CD8-positive, alpha-beta T cell (primary cell): ENCODE measurements at places on chromosomes 5 and 9. TPM values are rescaled to one million over a fixed set of nuclear protein-coding genes. Genes with fewer than 3 reads are reported as not detected.

- no peak for DNase-seq
Observed at GRCh38 chr5:58366461-58366860, 93.4 kb downstream of the PLK2 start.

- peak; percentile 2 for DNase-seq
Observed at GRCh38 chr5:14108170-14108996, 34.8 kb upstream of the TRIO start.

DNA sequence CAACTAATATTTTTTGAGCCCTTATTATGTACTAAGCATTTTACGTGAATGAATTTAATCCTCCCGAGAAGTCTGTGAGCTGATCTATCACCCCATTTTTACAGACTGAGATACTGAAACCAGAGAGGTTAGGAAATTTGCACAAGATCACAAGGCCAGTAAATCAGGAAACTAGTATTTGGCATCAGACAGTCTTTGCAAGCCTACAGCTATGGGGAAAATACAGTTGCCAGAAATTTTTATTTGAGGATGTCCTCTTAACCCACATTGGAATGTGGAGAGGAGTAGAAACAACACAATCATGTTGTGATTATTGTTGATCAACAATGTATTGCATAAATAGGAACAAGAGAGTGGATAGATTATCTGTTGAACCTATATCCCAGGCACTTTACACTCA, 2.3 kb upstream of the SLC46A2 start:
- no peak for DNase-seq

GRCh38 chr5:20555034-20555433, 567.0 kb upstream of the CDH18 start:
- DNase-seq, result no peak

DNA sequence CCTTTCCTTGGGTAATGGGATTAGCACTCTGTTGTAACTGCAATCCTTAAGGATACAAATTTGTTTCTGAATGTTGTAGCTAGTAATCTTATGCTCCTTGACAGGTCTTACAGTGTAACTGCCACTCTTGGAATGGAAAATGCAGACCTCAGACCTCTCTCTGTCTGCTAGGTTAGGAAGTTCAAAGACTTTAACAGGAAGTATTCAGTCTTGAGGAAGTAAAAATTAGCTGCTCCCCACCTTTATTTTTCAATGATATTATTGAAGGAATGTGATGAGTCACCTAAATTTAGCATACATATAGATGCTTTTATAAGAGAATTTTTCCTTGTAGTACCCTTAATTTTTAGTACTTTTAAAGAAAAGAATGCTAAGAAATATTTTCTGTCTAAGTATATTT, 71.5 kb downstream of the PAM start:
- no peak for DNase-seq

- DNase-seq, result peak; percentile 34
Observed at GRCh38 chr5:139848508-139849100, 53.0 kb downstream of the PSD2 start.

- no peak for DNase-seq
Observed at GRCh38 chr5:33921002-33921401, 15.2 kb upstream of the RXFP3 start.

DNA sequence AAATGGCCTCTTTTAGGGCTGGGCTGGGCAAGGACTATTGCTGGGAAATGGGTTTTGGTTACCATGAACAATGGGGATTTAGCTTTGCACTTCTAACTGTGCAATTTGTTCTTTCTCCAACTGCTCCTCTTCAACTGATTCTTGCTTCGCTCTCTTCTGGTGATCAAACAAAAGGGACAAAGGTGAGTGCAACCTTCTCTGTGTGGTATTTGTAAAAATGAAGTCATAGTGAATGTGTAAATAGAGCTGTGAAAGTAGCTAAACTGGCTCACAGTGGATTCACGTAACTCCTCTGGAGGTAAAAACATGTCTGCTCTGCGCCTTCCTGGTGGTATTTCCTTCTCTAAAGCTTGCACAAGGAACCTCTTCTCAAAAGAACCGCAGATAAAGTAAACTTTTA, 20.9 kb upstream of the SPINK14 start:
- no peak for DNase-seq

DNA sequence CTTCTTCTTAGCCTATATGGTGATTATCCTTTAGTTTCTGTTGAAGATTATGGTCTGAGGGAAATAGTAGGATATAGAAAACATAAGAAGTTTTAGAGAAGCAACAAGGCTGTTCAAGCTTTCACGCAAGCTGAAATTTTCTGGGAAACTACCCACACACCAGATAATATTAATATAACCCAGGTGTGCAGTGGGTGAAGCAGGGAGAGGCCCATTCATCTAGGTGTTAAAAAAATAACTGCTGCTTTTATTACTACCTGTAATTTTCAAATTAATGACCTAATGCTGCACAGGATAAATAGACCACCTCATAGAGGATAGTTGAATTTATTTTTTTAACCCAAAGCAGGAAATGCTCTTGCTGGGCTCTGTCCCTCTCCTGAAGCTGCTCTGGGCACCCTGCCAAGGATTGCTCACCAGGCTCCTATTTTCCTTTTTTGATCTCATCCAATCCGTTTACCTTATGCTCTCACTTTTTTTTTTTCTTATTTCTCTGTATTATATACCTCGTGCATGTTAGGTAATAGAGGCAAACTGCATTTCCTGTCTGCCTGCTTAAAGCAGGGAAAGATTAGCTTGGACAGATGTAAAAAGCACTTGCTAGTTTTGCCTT, 124.3 kb upstream of the SLC12A2 start:
- no peak for DNase-seq

- DNase-seq, result no peak
Observed at GRCh38 chr5:171785517-171785916, at the start of gene SMIM23. SMIM23 (plus strand) TSS chr5:171785817; CDS start chr5:171785872, 55 bp downstream.

GRCh38 chr9:36191290-36191645, 547 bp downstream of the CLTA start:
- DNase-seq, result peak; percentile 50

- DNase-seq, result no peak
Observed at GRCh38 chr5:156879665-156880285, 29.7 kb downstream of the PPP1R2B start.

DNA sequence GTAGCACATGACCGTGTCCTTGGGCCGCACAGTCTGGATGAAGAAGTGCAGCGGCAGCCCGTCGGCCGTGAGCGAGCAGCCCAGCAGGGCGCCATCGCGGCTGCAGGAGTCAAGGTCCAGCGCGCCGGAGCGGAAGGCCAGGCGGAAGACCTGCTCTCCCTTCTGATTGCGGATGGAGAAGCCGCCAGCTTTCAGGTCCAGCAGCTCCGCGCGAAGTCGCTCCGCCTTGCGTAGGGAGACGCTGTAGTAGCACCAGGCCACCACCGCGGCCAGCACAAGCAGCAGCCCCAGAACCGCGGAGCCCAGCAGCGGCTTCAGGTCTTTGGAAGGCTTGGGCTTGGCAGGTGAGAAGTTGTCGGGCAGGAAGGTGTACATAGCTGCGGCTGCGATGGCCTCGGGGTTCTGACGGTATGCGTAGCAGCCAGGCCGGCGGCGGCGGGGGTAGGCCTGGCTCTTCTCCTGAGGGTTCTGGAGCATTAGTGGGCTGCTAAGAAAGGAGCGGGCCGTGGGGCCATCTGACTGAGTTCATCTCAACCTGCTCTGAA, 4.2 kb downstream of the MYORG start:
- DNase-seq, result no peak

DNA sequence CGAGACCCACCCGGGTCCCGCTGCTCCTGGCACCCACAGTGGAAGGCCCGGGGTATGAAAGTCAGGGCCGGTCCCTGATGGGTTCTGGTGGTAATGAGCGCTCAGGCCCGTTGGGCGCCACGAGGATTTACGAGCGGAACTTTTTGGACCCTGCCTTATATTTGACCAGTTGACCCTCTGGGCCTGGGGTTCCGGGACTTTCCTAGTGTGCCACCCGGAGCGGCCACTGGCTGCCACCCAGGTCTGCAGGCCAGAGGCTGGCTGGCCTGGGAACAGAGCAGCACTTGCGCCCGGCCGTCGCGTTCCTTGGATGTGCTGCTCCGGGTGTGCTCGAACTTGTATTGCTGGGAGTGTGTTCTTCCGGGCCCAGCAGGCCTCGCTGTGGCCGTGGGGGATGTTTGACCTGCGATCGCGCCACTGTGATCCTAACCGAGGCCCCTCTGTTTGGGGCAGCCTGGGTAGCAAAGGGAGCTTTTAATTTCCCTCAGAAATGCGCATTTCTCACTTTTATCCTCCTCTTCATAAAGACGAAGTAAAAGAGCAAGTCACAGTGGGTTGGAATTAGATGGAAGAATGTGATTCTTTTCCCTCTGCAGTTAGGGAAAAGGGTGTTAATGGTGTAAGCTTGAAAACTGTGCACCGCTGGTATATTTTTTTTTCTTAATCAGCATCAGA, 1.2 kb downstream of the F2RL1 start:
- DNase-seq, result no peak

- no peak for DNase-seq
Observed at GRCh38 chr5:155066886-155067595, 53.5 kb downstream of the KIF4B start.

DNA sequence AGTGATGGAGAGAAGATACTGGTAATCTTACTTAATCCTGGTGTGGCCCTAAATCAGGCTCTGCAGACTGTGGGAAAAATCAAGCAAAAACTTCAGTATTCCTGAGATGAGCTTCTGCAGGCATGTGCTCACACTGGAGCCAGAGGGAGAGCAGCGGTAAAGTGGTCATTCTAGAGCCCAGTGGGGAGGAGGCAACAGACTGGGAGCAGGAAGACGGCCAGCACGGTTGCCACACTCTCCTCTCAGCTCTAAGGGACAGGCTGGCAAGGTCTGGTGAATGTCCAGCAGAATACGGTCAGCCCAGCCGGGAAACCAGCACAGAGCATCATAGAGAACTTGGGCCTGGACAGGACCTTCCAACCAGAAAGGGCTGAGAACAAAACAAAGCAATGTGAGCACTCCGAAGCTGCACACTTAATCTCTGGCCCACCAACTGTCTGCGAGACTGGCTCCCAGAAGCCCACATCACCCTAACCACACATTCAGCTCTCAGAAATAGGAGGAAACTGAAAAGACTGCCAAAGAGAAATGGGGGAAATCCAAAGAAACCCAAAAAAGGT, 30.3 kb downstream of the MED27 start:
- no peak for DNase-seq

DNA sequence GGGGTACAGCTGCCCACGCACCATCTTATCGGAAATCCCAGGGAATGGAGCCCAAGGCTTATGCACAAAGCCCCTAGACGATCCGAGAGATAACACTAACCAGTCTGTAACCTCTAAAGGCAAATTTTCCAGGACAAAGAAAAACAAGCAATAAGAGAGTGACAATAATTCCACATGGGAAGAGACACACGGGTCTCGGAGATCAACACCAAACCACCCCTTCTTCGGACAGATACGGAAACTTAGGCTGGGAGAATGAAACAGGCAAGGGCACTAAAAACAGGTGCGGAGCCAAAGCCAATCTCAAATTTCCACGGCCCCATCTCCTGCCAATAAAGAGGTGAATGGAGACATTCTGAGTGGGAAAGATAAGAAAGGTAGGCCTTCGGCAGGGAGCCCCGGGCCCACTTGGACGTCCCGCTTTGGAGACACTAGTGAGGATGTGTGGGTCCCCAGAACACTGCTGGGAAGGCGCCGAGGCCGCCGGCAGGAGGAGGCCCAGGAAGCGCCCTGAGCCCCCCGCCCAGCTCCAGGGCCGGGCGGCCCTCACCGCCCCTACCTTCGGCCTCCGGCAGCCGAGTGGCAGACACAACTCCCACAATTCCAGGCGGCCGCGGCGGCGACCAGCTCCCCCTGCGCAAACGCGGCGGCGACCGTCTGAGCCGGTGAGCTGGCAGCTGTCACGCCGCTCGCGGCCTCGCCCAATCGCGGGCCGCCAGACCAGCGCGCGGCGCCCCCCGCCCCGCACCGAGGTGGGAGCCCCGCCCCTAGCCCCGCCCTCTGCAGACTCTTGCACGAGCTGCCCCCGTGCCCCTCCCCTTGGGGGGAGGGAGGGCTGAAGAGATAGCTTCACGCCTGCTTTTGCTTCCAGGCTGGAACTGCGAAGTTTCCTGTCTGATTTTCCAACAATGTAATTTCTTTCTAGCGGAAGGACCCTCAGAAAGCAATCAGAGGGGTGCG, at the start of gene SIL1:
SIL1 (minus strand) TSS at position 659 of the 960 bp plus-strand sequence. CDS start 70,525 bp downstream, outside the sequence.
- DNase-seq, result peak; percentile 96

- DNase-seq, result no peak
Observed at GRCh38 chr5:145180371-145180770, 654.8 kb downstream of the PRELID2 start.

- no peak for DNase-seq
Observed at GRCh38 chr9:130010151-130010988, 32.6 kb downstream of the FNBP1 start.

DNA sequence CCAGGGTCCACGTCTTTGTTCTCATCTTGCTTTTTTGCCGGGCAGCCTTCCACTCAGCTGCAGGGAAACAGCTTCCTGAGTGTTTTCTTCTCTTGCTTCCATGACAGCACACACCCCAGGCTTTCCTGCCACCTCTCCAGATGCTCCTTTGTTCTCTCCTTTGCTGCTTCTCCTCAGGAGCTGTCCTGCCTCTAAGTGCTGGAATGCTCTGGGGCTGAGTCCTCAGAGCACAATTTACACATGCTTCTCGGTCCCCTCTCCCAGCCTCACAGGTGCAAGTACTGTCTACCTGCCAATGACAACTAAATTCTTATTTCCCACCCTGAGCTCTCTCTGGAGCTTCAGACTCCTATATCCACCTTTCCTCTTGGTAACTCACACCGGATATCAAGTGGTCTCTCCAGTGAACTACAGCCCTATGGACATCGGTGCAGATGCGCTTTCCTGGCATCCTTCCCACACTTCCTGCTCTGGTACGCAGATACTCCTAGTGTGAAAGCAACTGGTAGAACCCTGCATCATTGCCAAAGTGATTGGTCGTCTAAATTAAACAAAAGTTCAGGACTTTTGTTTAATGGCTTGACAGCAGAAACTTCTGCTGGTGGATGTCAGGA, 13.4 kb upstream of the ACSL6 start:
- DNase-seq, result no peak

DNA sequence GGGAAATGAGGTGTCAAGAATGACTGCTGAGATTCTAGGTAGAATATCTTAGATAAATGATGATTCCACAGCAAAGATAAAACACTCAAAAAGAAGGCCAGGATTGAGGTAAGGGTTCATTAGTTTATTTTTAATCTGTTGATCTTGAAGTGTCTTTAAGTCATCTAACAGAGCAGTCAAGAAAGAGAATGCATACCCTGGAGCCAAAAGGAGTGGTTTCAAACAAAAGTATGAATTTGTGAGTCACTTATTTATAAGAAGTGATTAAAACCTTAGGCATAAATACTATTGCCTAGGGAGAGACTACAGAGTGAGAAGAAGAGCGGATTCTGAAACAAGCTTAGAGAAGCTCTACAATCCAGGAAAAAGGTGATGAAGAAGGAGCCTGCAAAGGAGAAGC, 541.0 kb downstream of the DTWD2 start:
- DNase-seq, result no peak

The SEMA5A gene
- total RNA-seq, result 0.03 TPM

The HMMR gene
- 0.76 TPM for total RNA-seq

The BASP1 gene
- total RNA-seq, result 0.43 TPM

The GABRB2 gene
- total RNA-seq, result not detected

The DIPK1B gene
- total RNA-seq, result 0.22 TPM

The F2RL1 gene
- total RNA-seq, result 2.5 TPM

The MEGF10 gene
- not detected for total RNA-seq

The CATSPER3 gene
- total RNA-seq, result 0.39 TPM

The PHF24 gene
- not detected for total RNA-seq

The RETREG1 gene
- 73.9 TPM for total RNA-seq

The SNCB gene
- total RNA-seq, result not detected
